ENCODE measurements at places on chromosomes 2 and 18.

- DNase-seq, result no peak
These were observed 51.6 kb upstream of the CCBE1 start for GRCh38 chr18:59748628-59749360.

- DNase-seq, result no peak
These were observed 88.0 kb upstream of the RAB27B start for GRCh38 chr18:54740136-54740846.

DNA sequence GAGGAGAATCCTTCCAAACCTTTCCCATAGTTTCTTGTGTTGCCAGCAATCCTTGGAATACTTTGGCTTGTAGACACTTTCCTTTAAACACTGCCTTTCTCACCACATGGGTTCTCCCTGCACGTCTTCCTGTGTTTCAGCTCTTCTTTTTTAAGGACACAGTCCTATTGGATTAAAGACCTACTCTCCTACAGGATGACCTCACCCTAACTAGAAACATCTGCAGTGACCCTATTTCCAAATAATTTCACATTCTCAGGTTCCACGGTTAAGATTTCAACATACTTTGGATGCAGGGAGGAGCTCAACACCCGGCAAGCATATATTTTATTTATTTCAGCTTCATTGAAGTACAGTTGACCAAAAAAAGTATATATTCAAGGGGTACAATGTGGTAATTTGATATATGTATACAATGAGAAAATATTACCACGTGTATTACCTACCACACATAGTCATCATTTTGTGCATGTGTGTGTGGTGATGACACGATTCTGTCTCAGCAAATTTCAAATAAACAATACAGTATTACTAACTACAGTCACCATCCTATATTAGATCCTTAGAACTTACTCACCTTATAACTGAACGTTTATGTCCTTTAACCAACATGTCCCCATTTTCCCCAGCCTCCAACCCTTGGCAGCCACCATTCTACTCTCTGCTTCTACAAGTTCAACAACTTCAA lies 745.0 kb downstream of the CBLN2 start:
- DNase-seq, result no peak

- DNase-seq, result no peak
These were observed 8.6 kb downstream of the DNAJB2 start for GRCh38 chr2:219287580-219288265.

- peak; percentile 74 for DNase-seq
These were observed 69.5 kb upstream of the PSMD14 start for GRCh38 chr2:161238560-161239325.

DNA sequence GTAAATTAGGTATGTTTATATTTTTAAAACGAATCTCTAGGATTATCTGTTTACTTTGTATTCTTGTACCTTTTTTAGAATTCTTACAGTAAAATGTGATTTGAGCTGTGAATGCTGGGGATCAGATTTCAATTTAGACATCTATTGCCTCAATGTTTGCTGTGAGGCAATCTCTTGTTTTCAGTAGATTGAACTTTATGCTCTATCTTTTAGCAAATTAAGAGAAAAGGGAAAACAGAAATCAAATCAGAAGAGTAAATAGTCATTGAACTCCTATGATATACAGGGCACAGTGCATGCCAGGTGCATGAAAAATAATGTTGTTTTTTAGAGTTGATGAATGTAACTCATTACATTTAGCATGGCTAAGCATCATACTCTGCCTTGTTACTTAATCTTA lies 39.5 kb downstream of the ZC3H6 start:
- no peak for DNase-seq

- no peak for DNase-seq
These were observed at the start of gene RFTN2 for GRCh38 chr2:197675246-197675645. TSS of gene RFTN2 (minus strand) at chr2:197675587. CDS start at chr2:197675458, 129 bp downstream.

DNA sequence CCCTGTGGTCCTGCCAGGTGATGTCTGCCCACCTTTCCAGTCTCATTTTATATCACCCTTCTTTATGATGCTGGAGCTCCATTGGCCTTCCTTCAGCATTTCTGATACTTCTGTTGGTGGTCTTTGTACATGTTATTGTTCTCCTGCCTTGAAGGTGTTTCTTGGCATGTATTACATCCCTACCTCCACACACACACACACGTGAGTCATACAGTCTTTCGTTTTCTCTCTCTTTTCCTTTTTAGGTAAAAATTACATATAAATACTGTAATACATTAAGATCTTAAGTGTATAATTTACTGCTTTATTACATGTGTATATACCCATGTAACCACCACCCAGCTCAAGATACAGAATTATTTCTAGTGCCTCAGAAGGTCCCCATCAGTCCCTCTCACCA lies 10.2 kb upstream of the ADGRF3 start:
- no peak for DNase-seq

DNA sequence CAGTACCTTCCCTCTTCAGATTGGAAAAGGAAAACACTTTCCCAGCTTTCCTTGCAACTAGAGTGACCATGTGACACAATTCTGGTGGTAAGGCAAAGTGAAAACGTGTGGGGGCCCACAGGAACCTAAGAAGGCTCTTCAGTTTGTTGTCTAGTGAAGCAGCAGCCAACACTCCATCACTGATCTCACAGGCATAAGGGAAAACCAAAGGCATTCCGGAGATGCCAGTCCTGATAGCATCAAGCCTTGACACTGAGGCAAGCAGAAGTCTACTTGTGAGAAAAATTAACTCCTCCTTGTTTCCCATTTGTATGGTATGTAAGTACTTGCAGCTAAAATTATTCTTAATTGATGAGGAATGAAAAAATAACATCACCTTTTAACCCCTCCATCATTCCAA lies 88.3 kb downstream of the ETAA1 start:
- no peak for DNase-seq

- no peak for DNase-seq
These were observed at the start of gene RTP5 for GRCh38 chr2:241869087-241869961. TSS of gene RTP5 (plus strand) at chr2:241869729. CDS start at chr2:241869757, 28 bp downstream.

DNA sequence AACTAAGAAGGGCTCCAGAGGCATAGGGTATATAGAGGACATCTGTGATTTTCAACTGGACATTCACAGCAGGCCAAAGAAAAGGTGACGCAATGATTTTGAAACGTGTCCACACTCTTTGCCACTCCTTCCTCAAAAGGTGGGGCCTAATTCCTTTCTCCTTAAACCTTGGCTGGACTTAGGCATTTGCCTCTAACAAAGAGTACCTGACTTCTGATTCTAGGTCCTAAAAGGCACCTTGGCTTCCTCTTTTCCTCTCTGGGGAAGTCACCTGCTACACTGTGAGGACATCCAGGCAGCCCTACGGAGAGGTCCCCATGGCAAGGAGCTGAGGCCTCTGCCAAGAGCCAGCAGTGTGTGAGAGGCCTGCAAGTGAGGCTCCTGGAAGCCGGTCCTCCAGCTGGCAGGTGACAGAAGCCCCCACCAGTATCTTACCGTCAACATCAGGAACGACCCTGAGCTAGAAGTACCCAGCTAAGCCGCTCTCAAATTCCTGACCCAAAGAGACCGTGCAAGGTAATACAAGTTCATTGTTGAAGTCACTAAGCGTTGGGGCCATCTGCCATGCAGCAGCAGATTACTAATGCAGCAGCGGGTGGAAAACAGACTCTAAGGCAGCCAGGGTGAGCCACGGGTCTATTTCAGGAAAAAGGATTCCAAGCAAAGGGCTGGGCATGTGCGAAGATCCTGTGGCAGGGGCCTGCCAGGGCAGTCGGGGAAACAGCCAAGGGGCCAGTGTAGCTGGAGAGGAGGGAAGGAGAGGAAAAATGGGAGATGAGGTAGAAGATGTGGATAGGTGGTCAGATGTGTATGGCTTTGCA lies 7.4 kb upstream of the HES6 start:
- DNase-seq, result no peak

GRCh38 chr2:118058951-118059350 lies 29.3 kb upstream of the INSIG2 start:
- DNase-seq, result no peak

- DNase-seq, result peak; percentile 89
These were observed at the start of gene CRIM1 for GRCh38 chr2:36355151-36355889. TSS of gene CRIM1 (plus strand) at chr2:36355778. CDS start at chr2:36356293, 515 bp downstream.

DNA sequence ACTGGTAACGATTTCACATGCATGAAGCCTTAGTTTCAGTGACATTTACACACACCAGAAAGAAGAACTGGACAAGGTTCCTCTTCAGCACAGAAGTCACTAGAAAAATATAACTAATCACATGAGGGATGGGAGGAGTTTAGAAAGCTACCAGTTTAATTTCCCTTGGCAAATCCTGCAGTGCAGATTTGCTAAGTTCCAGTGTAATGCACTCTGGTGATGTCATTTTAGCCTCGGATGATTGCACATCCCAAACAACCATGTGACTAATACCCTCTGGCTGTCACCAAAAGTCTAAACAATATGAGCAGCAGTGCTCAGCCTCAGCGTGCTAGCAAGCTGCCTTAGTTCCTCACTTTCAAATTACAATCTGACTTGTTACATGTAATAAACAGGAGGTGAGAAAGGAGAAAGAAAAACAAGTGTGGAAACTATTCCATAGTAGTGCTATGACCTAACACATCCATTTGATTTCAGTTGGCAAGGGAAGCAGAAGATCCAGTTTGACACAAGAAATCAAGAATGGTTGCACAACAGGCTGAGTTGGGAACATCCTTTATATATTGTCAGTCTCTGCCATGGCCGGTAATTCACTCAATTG lies 35.3 kb upstream of the PPP1CB start:
- peak; percentile 72 for DNase-seq

DNA sequence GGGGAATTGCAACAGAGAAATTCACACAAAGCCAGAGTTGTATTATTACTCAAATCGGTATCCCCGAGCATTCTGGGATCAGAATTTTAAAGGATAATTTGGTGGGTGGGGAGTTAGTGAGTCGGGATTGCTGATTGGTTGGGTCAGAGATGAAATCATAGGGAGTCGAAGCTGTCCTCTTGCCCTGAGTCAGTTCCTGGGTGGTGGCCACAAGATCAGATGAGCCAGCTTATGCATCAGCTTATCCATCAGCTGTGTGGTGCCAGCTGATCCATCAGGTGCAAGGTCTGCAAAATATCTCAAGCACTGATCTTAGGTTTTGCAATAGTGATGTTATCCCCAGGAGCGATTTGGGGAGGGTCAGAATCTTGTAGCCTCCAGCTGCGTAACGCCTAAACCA lies 34.3 kb upstream of the ITM2C start:
- DNase-seq, result no peak

- no peak for DNase-seq
These were observed 38.5 kb downstream of the SFT2D3 start for GRCh38 chr2:127739800-127740199.

GRCh38 chr2:118731413-118731812 lies 116.0 kb downstream of the EN1 start:
- no peak for DNase-seq

DNA sequence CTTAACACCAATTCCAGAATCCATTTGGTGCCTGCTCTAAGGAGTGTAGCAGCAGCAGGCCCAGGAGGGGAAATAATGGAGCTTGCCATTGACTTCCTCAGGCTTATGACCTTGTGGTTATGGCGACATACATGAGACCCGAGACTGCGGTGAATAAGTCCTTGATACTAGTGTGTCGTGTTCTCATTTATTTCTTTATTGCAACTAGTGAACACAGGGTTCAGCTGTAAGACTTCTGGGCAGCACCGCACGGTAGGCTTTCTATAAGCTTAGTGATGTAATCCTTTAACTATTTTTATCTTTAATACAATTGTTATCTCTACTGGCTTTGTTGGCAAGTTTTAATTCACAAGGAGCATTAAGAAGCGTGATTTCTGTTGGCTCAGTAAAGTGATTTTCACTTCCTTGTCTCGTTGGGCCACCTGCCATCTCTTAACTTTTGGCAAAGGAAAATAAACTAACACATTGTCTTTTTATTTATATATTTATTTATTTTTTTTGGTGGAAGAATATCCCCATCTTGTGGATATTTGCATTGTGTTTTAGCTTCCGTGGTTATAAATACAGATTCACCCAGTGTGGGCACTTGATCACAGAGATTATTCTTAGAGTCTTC lies 139.8 kb downstream of the LTBP1 start:
- DNase-seq, result no peak

- no peak for DNase-seq
These were observed 100.5 kb downstream of the TEX51 start for GRCh38 chr2:126999106-126999756.

DNA sequence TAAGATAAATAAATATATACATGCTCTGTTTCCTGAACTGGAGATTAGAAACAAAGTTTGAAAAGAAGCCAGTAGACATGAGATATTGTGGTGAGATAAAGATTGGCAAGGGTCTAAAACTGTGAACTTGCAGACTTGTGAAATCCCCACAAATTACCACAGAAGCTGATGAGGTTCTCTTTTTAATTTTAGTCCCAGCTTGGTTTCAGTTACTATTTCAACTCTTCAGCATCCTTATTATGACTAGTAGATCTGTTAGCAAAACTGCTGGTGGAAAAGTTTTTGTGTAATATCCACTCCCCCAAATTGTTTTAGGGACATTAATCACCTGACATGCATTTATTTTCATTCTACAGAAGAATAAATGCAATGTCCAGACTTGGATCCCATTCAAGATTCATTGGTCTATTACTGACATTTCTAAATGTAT lies 20.8 kb downstream of the RASGRP3 start:
- DNase-seq, result no peak
